Inflammatory macrophage treated with lipopolysaccharide for 1 hour (primary cell): ENCODE measurements at places on chromosomes 2 and 18.

GRCh38 chr18:12034241-12035100, 53.2 kb downstream of the IMPA2 start:
- DNase-seq, result no peak

DNA sequence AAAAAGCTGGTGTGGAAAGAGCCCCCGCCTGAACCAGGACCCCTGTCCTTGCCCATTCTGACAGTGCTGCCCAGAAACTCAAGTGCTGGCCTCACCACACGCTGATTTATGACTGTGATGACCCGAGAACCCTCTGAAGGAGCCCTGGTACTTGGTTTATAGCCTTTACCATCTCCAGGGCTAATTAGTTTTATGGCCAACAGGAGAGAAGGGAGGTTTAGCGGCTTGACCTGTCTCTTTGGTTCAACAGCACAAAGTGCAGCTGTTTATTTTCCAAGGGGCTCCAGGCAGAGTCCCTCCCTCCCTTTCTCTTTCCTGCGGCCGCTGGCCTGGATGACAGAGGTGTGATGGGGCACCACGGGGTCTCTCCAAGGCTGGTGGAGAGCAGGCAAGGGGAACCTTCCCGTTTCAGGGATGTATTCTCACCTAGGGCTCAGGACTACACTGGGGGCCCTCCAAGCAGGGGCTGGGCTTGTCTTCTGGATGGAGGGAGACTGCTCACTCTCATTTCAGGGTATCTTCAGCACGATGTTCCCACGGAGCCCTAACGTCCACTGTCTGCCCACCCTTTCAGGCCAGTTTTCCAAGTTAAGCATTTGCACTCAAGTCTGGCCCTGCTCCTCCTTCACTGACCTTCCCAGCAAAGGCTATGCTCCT, 174.2 kb upstream of the GLI2 start:
- no peak for DNase-seq

DNA sequence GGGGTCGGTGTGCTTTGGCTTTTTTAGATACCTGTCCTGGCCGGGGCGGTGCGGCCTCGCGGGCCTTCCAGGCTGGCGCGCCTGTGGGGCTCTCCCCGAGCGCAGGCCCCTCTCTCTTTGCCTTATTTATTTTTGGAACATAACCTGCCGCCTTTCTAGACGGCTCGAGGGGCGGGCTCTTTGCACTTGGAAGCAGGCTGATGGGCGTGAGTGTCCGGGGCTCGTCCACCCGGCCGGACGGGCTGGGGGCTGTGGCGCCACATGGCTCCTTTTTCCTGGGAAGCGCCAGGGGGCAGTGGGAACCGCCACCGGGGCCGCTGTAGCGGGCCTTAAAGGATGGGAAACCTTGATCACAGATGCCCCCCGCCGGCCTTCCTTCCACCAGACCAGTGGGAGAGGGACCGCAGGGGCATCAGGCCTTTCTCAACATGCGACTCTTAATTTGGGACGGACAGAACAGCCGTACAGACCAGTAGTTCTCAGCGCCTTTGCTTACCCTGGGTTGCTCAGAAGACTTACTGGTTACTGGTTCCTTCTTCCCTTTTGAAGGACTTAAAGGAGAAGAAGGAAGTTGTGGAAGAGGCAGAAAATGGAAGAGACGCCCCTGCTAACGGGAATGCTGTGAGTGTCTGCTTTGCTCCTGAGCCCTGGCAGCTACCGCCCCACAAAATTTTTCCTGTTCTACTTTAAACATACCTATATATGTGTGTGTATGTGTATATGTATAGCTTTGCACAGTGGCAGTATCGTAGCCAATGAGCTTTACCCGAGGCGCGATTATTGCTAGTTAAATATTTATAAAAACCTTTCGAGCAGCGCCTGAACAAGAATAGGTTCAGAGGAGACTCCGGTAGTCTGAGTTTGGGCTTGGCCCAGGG, 2.7 kb downstream of the PTMA start:
- DNase-seq, result peak; percentile 44

- DNase-seq, result no peak
Measured at GRCh38 chr2:188663301-188663700, 310.9 kb upstream of the COL3A1 start.

DNA sequence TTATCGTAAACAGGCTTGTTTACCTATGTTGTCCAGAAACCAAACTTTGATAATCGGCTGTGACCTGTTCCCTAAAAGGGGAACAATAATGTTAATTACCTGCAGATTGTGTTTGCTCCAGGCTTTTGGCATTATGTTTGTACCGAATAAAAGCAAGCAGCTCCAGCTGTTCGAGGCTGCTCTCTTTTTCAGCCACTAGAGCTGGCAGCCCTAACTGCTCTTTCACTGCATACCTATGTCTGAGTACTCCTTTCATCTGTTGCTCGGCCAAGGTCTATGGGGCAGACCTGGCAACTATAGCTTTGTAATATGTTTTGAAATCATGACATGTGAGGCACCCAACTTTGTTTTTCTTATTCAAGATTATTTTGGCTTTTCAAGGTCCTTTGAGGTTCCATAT, 77.8 kb upstream of the EHBP1 start:
- DNase-seq, result no peak

- no peak for DNase-seq
Measured at GRCh38 chr18:23910032-23910431, 104.5 kb upstream of the TTC39C start.

GRCh38 chr2:82834893-82835292, 1624.2 kb downstream of the SUCLG1 start:
- DNase-seq, result no peak

- no peak for DNase-seq
Measured at GRCh38 chr2:191912764-191913163, 65.9 kb upstream of the CAVIN2 start.

GRCh38 chr2:84792856-84793522, 87.9 kb downstream of the TRABD2A start:
- DNase-seq, result no peak

DNA sequence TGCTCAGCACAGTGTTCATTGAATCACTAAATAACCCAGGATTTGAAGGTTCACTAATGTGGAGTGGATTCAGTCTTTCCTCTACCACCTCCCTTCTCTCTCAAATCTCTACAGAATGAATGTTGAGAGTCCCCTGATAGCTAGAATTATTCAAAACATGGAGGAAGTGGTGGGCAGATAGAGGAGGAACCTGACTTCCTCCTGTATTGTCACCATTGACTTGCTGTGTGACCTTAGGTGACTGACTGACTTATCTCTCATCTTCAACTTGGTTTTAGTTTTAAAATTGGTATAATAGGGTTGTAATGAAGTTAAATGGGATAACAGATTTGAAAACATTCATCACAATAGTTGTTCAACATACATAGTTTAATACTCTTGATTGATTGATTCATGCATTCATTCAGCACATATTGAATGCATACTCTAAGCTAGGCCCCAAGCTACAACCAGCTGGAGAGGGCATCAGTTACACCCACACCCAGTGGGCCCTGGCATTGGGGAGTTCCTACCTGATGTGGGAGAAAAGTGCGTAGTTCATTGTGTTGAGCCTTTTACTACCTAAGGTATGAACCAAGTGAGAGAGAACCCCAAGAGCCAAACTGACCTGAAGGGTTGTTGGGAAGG, 96.0 kb downstream of the WDR7 start:
- peak; percentile 36 for DNase-seq

DNA sequence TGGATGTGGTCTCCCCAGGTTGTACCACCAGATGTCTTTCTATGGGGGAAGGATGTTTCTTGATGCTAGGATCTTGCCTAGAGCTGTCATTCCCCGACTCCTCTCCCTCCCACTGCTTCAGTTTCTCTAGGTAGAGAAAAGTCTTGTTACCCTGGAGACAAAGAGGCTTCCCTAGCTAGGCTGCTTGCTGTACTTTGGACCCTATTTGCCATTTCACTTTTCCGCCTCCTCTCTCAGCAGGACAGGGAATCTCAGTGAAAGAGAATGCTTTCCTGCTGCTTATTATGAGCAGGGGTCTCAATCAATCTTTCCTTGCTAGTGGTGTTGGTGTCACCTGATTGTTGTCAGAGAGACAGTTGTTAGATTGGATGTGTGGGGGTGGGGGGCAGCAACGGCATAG, 818.8 kb upstream of the GYPC start:
- DNase-seq, result no peak

DNA sequence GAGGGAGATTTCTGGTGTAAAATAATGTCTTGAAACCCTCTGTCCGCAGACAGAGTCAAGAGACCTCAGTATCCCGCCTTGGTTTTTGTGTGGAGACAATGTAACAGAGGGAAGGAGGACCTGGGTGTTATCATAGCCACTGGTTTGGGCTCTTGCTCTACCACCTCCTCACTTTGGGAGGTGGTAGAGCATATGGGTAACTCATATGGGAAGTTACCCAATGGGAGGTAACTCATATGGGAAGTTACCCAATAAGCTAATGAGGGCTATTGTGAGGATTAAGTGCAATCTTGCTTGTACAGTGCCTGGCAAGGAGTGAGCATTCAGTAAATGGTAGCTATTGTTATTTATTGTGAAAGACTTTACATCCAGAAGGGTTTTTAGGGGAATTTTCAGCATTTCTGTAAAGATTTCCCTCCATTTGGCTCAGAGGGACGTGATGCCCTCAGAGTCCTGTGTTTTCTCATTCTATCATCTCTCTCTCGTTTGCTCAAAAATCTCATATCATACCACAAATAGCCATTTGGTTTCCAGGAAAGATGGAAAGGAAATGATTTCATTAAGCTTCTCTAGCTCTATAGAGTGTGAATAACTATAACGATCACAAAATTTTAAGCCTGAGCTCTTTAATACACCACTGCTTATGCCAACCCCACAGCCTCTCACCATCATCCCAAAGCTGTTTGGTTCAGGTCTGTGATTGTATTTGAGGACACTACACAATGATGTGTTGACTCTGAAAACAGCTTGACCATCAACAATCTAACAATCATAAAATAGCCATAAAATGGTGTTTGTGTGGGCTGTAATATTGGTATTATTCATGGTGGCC, 307.7 kb downstream of the STK39 start:
- peak; percentile 48 for DNase-seq

- no peak for DNase-seq
Measured at GRCh38 chr2:86298411-86299390, 38.7 kb downstream of the REEP1 start.

DNA sequence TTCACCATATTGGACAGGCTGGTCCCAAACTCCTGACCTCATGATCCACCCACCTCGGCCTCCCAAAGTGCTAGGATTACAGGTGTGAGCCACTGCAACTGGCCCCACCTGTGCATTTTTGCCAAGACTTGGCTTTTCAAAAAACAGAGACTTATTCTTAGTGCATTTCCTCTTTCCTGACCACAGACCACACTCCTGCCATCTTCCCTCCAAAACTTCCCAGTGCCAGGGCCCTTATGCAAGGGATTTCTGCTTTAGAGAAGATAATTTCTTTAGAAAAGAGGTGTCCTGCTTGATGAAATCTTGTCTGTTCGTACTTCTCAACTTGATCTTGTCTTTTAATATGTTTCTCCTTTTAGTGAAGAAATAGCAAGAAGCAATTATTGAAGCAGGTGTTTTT, 98.8 kb upstream of the ZNF516 start:
- peak; percentile 22 for DNase-seq

DNA sequence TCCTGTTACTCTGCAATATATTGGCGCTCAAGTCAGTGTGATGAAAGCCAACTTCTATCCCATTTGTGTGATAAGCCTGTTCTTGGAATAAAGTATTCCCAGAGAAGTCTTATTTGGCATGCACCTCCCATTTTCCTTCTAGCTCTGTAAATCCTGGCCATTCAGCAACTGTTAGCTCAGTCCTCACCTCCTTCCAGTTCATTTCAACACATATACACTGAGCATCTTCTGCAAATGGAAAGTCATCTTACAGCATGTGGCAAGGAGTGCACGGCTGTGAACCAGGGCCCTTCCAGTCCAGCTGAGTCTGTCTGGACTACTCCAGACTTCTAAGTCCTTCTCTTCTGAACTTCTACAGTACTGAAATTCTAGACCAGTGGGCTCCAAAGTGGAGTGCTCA, 53.1 kb downstream of the SPATS2L start:
- DNase-seq, result no peak

GRCh38 chr18:56283316-56283715, 355.1 kb downstream of the TXNL1 start:
- DNase-seq, result peak; percentile 22

GRCh38 chr2:68739595-68740399, 5.2 kb downstream of the ARHGAP25 start:
- no peak for DNase-seq

DNA sequence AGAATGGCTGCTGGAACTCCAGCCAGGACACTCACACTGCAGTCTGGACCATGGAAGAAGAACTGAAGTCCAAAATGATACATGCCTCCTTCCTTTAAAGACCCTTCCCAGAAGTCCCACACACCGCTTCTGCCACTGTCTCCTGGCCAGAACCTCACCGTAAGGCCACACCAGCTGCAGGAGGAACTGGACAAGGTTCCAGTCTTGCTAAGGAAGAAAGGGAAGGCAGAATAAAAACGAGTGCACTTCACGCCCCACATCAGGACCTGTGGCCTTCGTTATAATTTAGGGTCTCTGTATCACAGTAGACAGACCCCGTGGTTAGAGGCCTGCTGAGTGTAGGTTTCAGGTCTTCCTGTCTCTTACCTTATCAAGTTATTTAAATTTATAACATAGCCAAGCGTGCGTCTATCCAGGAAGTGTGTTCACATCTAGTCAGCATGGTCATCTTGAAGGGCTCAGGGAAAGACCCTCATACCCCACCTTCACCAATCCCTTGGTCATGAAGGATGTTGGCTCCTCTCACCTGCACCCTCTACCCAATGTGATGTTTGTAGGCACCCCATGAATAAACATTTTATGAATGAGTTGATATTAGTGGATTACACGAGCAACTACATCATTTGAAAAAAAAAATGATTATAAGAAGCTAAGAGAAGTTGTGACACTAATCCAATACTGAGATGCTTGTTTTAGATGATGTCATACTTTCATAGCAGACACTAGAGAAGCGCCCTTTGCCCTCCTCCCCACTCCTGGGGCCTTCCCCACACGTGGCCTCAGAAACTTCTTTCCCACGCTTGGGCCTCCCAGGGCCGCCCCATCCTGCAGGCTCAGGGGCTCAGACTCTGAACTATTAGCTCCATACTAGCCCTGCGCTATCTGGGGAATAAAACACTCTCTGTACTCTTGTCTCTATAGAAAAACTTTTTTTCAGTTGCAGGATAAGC, 157.6 kb downstream of the FAM210A start:
- DNase-seq, result peak; percentile 90

- DNase-seq, result no peak
Measured at GRCh38 chr2:128632501-128632800, 313.8 kb upstream of the HS6ST1 start.

- no peak for DNase-seq
Measured at GRCh38 chr2:222445227-222445626, 20.9 kb downstream of the SGPP2 start.

DNA sequence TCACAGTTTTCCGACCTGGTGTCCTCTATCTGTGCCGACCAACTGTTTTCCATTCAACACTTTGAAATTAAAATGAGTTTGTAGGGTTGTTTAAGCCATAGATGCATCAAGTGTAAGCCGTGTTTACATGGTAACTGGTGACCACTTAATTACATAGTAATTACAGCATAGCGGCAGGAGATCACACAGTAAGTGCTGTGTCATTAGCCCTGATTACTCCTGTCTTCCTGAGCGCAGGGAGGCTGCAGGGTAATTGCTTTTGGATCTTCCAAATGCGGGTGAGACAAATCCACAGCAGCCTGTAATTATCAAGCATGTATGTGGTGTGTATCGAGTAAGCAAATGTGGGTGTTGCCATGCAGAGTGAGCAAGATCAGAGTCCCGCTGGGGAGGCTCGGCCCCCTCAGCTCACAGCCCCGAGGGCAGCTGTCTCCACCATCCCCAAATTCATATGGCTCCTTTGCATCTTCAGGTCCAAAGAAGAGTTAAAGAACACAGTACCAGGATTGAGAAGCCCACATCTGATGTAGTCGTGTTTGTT, 71.5 kb upstream of the HDAC4 start:
- no peak for DNase-seq

GRCh38 chr2:11540996-11541692, 7.3 kb downstream of the GREB1 start:
- no peak for DNase-seq
